Esophagus (tissue), 2 donors: ENCODE measurements at places on chromosomes 5 and 9. TPM values are rescaled to one million over a fixed set of nuclear protein-coding genes. Genes with fewer than 3 reads are reported as not detected.

HAVCR2 gene
- 0.47 TPM for polyA plus RNA-seq

PLCXD3 gene
- polyA plus RNA-seq = 0.19 TPM

CSF2 gene
- polyA plus RNA-seq = 0.05 TPM

DND1 gene
- 0.76 TPM for polyA plus RNA-seq

TAS2R1 gene
- not detected for polyA plus RNA-seq

ECSCR gene
- polyA plus RNA-seq = 11.4 TPM

HTR1A gene
- not detected for polyA plus RNA-seq

PCDHAC1 gene
- polyA plus RNA-seq = 0.01 TPM

PLAC8L1 gene
- polyA plus RNA-seq = not detected

SPINK1 gene
- 0.76 TPM for polyA plus RNA-seq

ORM1 gene
- polyA plus RNA-seq = not detected

PCDHB8 gene
- 0.04 TPM for polyA plus RNA-seq

RNF20 gene
- 12.7 TPM for polyA plus RNA-seq

GABRA1 gene
- polyA plus RNA-seq = not detected

LECT2 gene
- not detected for polyA plus RNA-seq

P4HA2 gene
- polyA plus RNA-seq = 11.9 TPM

AIF1L gene
- 184 TPM for polyA plus RNA-seq

WNT8A gene
- not detected for polyA plus RNA-seq

WDR38 gene
- polyA plus RNA-seq = not detected

LHX3 gene
- polyA plus RNA-seq = not detected

MARCOL gene
- not detected for polyA plus RNA-seq

TESK1 gene
- 22.7 TPM for polyA plus RNA-seq

FREM1 gene
- 0.18 TPM for polyA plus RNA-seq

SUSD3 gene
- 0.83 TPM for polyA plus RNA-seq

MUSK gene
- 0.14 TPM for polyA plus RNA-seq

PRRX2 gene
- 3.6 TPM for polyA plus RNA-seq

PFN3 gene
- polyA plus RNA-seq = not detected

TMEM171 gene
- 3.6 TPM for polyA plus RNA-seq

PLPPR1 gene
- polyA plus RNA-seq = not detected

LCN15 gene
- polyA plus RNA-seq = not detected

LAMC3 gene
- polyA plus RNA-seq = 1.2 TPM

OR1J2 gene
- 0.04 TPM for polyA plus RNA-seq

PCDHGA6 gene
- polyA plus RNA-seq = 0.36 TPM

SERF1A gene
- polyA plus RNA-seq = 2.5 TPM

ANKRD34B gene
- not detected for polyA plus RNA-seq

SH3GL2 gene
- 0.04 TPM for polyA plus RNA-seq

UBE2QL1 gene
- 0.53 TPM for polyA plus RNA-seq

CCDC192 gene
- not detected for polyA plus RNA-seq

SLCO6A1 gene
- 0.39 TPM for polyA plus RNA-seq

LMNB1 gene
- polyA plus RNA-seq = 10.4 TPM

GFPT2 gene
- polyA plus RNA-seq = 0.73 TPM
